ENCODE measurements at places on chromosomes 1 and 21. TPM values are rescaled to one million over a fixed set of nuclear protein-coding genes. Genes with fewer than 3 reads are reported as not detected.

The APOBEC4 gene
- not detected for total RNA-seq

The FBXO42 gene
- 15.4 TPM for total RNA-seq

The SLC35F3 gene
- not detected for total RNA-seq

The SEC16B gene
- total RNA-seq = 3.1 TPM

The RASAL2 gene
- total RNA-seq = 22.7 TPM

The RPE65 gene
- not detected for total RNA-seq

The RIPPLY3 gene
- not detected for total RNA-seq

The ATP6V1G3 gene
- total RNA-seq = not detected

The UAP1 gene
- 120 TPM for total RNA-seq

The UBL4B gene
- total RNA-seq = not detected

The TMPRSS15 gene
- not detected for total RNA-seq

The ACTN2 gene
- under 0.01 TPM for total RNA-seq

Data from smooth muscle cell of trachea (primary cell).